ENCODE measurements at places on chromosomes 5 and 9. TPM values are rescaled to one million over a fixed set of nuclear protein-coding genes. Genes with fewer than 3 reads are reported as not detected.

DNA sequence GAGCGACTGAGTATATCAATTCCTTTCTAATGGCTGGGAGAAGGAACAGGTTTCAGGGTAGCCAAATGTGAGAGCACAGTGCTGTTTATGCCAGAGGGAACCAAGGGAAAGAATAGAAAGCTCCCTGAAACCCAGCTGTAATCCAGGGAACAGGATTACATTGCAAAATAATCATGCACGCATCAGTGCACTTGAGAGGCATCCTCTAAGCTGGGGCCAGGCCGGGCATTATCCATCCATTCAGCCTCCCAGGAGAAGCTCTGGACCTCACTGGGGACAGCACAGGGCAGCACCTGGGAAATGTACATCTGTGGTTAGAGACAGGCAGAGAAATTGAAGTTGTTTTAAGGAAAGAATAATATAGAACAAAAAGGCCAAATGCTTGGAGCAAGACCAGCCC is 72.7 kb downstream of the MTRR start:
- DNase-seq, result no peak

DNA sequence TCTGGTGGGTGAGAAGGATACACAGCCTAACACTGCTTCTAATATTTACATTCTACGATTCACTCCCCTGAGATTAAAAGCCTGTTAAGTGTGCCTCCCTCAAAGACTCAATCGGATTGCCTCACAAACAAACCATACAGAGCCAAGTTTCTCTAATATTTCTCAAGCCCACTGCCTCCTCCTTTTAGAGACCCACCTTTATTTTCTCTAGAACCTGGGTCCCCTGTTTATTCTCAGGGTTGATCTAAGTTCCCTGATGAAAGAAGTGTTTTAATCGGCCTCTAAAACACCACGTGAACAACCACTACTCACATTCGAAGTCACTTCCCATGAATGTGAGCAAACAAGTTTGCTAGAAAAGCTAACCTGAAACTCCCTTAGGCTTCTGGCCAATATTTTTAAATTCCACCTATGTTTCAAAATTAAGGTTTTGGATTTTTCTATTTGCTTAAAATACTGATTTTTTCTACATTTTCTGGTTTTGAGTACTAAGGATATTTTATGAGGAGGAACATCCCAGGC is 76.5 kb downstream of the GLIS3 start:
- no peak for DNase-seq

DNA sequence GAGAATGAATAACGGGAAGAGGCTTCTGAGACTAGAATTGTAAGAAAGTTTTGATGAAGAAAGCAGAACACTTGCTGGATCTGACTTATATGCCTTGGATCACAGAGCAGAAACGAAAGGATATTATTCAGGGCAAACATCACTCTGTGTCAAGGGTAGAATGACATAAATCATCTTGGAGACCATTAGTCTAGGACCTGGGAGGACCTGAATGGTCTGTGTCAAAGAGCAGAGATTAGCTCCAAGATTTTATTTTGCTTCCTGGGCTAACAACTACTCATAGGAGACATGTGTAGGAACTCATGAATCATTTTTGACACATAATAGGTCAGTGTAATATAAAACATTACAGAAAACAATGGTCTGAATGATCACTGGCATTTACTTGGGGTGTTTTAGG is 417.9 kb downstream of the SLCO4C1 start:
- no peak for DNase-seq

The SMIM33 gene
- total RNA-seq, result not detected

The ENTPD8 gene
- 0.12 TPM for total RNA-seq

The SEMA4D gene
- 33.5 TPM for total RNA-seq

The MARCOL gene
- total RNA-seq, result not detected

DNA sequence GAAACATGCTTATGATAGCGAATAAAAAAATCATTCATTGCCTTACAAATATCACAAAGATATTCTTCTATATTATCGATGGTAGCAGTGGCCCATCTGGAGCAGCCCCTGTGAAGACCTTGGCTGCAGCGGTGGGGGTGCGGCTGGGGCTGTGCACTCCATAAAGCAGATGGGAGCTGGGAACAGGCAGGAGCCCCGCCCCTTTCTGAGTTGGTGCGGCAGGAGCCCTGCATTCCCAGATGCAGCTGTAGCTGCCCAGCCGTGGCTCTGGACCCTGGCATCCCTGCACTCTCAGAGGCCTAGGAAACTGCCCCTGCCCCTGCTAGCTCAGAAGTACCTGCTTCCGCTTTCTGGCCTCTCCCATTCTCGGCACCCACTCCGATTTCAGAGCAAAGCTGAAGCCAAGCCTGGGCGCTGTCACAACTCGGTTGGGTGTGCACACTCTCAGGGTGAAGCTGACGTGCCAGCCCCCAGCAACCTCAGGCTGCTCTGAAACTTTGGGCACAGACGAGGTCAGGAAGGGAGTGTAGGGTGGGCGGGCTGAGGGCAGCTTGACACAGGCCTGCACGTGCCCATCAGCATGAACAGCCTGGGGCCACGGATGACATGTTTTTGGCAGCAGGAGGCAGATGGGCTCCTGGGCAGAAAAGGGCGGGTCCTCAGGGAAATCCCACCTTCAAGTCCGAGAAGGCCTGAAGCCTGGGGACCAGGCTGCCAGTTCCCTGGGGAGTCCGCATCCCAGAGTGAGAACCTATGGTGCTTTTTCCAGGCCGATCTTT is 1440.8 kb upstream of the ACO1 start:
- no peak for DNase-seq

The TRPM3 gene
- 1.4 TPM for total RNA-seq

GRCh38 chr9:136694163-136694871 is 7.1 kb upstream of the AGPAT2 start:
- peak; percentile 61 for DNase-seq

The FOXD4 gene
- 0.77 TPM for total RNA-seq

Data from neural crest cell (in vitro differentiated cells).